ENCODE measurements at places on chromosomes 7 and 10.

DNA sequence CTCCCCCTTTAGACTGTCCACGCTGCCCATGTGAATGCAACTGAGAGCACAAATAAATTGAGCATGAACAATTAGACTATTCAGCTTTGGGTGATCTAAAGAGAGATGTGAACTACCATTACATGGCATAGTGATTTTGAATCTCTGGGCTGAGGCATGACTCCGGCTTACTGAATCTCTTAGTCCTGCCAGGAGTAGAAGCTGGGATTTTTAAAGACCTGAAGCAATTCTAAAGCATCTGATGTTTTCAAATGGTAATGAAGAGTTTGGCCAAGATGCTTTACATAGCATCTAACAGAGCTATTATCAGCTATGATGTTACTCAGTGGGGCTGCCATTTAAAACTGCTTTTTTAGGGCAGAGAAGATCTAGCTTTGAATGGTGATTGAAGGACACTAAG is 1059.1 kb downstream of the SORCS3 start:
- DNase-seq, result no peak

GRCh38 chr7:158237672-158238335 is 349.8 kb downstream of the PTPRN2 start:
- DNase-seq, result no peak

DNA sequence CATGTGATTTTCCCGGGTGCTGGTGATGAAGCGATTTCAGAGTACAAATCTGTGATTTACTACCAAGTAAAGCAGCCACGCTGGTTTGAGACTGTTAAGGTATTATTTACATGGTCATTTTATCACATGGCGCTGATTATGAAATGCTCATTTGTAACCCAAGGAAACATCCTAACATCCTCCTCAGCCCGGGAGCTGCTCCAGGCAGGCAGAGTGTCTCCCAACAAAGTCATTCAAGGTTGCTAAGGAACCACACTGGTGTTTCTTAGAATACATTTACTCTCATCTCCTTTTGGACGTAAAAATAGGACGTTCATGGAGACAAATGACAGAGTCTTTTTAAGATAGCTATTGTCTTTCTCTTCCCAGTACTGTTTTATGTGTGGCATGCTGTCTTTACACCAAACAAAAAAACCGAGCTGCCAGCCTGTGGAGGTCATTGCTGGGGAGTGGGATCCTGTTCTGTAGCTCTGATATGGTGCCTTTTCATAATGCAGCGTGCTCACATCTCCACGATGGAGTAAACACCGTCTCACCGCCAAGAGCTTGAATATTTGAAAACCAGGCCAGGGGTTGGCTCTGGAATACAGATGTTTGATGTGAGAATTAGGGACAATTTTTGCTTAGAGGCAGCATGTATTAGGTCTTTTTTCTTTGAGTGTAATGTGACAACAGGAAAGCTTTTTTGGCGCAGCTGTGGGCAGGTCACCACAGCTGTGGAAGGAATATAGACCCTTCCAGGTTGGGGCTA is 119.6 kb downstream of the DOCK1 start:
- no peak for DNase-seq

- no peak for DNase-seq
Measured at GRCh38 chr7:80410081-80410480, 101.8 kb downstream of the GNAT3 start.

DNA sequence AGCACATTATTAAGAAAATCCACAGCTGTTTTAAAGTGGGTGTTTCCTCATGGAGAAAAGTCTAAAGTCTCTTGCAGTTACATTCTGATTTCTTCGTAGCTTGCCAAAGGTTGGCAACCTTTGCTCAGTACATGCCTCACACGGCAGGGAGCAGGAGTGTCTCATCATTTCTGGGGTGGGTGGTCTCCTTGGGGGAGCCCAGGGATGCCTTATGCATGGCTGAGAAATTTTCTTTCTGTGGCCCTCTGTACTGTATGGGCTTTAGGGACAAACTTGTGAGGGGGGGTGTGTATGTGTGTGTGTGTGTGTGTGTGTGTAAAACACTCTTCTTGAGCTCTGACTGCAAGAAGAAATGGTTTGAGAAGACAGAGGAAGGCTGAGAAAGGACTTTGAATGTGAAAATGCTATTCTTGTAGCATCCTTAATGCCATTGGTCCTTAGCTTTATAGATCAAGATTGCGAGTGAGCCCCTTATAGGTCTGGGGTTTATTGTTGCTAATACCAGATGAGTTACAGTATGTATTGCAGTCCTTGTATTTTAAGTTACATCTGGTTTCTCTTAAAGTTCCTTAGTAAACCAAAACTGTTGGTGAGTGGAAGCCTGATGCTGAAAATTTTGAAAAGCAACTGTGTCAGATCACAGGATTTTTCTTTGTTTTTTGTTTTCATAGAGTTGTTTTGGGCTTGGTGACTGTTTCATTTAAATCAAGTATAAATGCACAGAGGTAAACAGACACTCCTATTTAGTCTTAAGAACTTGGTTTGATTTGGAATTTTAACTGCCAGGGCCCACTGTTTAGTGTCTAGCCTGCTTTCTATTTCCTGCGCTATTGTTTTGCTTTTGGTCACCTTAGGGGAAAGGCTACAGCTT is 242.0 kb downstream of the BICC1 start:
- DNase-seq, result no peak

DNA sequence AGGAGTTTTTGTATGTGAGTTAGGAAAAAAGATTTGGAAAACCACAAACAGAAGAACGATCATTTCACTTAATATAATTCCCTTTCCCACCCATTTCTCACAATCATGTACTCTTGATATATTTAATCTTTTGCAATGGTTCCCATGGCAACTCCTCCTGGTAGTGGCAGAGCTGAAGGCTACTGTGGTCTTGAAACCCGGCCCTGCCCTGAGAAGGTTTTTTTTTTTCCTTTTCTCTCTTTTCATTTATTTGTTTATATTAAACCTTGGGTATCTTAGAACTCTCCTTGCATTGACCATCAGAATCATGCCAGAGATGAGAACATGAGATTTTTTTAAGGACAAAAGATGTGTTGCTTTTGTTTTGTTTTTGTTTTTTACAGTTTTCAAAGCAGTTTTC is 566.1 kb upstream of the NRP1 start:
- no peak for DNase-seq

DNA sequence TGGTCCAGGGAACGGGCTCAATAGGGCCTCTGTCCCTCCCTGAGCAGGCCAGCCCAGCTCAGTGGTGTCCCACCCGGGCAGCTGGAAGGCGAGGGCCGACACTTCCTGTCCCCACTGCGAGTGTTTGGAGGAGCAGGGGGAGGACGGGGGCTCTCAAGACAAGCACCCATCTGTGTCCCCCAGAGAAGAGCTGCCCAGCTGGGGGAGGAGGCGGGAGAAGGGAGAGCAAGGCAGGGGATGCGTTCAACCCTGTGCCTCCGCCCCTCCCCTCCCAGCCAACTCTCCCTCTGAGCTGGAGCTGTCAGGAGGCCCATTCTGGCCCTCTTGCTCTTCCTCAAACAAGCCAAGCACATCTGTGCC is 35.7 kb downstream of the ZCCHC24 start:
- DNase-seq, result peak; percentile 45

DNA sequence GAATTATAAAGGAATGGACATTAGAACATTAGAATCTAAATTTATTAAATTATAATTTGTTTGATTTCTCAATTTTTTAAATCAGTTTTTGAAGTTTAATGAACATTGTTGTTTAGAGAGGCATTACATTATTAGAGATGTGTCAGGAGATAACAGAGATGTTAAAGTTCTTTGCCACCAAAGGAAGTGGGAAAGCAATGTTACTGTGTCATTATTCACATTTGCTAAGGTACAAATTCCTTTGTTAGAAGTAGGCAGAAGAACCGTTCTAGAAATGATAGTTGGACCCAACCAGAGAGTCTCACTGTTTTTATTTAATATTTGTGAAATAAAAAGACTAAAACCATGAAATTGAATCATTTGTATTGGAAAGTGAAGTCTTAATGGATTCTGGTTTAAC is 92.9 kb downstream of the MDFIC start:
- no peak for DNase-seq

DNA sequence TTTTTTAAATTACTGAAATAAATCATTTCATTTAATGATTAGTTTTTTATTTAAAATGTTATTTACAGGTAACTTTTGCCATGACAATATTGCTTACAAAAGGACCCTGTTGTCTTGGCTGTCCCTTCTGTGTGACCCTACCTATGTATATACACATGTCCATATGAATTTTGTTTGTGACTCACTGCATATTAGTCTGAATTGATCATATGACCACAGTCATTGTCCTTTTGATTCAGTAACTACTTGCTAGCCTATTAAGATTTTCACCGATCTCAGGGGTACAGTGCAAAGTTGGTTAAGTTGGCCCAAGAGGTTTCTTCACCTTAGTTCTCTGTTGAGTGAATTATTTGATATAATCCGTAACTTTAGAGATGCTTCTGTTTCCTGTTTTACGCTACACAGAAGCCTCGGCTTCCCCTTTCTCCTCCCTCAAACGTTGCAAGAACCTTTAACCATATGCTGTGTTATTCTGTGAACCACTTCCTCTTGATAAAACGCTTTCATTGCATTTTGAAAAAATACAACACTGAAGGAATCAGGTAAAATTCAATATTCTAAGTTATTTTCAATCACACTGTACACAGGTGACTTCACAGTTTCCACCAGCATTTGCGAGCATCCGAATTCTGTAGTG is 43.9 kb downstream of the APBB1IP start:
- DNase-seq, result no peak

- no peak for DNase-seq
Measured at GRCh38 chr10:124849111-124849773, 47.6 kb downstream of the ABRAXAS2 start.

Measured in pancreas (tissue), 10 donors.